ENCODE measurements at places on chromosomes 7 and 10.
A peak's percentile ranks its signal among the peaks of the same experiment; 100 is the strongest.

DNA sequence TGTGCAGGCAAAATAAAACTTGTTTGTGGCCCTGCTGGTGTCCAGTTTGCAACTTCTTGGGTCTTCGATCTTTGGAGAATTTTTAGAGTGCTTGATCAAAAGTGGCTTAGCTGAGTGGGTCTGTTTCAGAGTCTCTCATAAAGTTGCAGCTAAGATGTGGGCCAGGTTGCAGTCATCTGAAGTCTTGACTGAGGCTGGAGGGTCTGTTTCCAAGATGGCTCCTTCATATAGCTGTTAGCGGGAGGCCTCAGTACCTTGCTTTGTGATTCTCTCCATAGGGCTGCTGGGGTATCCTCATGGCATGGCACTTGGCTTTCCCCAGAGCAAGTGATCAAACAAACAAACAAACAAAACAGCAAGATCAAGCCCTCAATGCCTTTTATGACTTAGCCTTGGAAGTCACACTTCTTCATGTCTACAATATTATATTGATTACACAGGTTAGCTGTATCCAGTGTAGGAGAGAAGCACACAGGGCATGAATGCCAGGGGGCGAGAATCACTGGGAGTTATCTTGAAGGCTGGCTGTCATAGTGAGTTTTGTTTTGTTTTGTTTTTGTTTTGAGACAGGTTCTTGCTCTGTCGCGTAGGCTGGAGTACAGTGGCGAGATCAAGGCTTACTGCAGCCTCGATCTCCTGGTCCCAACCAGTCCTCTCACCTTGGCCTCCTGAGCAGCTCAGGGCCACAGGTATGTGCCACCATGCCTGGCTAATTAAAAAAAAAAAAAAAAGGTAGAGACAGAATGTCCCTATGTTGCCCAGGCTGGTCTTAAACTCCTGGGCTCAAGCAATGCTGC is 10.2 kb downstream of the CYP26A1 start:
- DNase-seq, result no peak

DNA sequence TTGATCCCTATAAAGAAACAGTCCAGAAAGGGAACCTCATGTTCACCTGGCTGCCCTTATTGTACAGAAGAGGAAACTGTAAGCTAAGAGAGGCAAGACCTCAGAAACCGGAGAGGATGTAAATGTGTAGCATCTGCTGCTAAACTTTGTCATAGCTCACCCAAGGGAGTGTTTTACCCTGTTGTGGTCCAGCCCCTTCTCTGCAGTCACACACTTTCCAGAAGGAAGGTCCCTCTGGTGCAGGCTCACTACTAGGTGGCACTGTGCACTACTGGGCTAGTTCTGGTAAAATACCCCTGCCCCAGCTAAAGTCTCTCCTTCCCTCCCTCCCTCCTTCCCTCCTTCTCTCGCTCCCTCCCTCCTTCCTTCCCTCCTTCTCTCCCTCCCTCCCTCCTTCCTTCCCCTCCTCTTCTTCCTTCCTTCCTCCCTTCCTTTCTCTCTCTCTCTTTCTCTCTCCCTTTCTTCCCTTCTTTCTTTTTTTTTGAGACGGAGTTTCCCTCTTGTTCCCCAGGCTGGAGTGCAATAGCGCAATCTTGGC is 42.5 kb upstream of the LCOR start:
- DNase-seq, result no peak

DNA sequence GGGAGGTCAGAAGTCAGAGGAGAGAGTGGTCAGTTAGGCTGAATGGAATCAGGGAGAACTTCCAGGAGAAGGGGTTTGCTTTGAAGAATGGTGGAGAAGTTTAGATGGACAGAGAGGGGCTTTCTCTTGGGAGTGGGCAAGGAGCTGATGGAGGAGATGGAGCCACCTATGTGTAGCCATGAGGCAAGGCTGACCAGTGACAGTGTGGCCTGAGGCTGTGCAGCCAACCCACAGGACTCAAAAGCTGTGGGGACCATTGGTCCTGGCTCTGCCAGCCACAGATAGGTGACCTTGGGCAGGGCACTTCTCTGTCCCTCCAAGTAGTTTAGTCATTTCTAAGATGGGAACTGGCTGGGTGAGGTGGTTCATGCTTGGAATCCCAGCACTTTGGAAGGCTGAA is 18.7 kb downstream of the NEURL1 start:
- no peak for DNase-seq

DNA sequence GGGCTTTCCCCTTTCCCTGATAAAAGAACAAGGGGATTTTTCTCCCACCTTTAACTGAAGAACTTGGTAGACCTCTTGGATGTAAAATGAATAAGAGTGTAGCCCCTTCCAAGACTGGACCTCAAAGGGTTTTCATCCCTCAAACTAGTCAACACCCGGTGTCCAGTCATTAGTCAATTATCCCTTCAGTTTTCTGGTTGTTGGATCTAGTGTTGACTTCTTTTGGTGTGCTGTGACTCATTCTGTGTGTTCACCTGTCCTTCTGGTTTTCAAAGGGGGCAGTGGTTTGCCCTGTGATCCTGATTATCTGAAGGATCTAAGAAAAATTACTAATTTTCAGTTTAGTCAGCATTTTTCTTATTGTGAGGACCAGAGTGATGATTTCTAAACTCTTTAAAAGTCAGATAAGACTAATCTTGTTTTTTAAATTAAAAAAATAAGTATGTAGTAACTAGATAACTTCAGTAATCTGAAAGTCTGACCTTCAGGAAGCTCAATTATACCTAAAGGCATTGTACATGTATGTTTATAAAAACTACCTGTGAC is 583.5 kb downstream of the CNTNAP2 start:
- DNase-seq, result no peak

- no peak for DNase-seq
These were observed 37.8 kb downstream of the DPCD start for GRCh38 chr10:101625821-101626412.

- DNase-seq, result no peak
These were observed 97.3 kb upstream of the CTBP2 start for GRCh38 chr10:125257521-125258108.

DNA sequence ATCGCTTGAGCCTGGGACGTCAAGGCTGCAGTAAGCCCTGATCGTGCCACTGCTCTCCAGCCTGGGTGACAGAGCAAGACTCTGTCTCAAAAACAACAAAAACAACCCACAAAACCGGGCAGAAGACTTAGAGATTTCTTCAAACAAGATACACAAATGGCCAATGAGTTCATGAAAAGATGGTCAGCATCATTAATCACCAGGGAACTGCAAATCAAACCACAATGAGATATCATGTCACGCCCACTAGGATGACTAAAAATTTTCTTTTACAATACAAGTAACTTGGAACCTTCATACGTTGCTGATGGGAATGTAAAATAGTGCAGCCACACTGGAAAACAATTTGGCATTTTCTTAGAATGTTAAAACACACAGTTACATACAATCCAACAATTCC is 77.3 kb upstream of the GRID1 start:
- DNase-seq, result no peak

GRCh38 chr7:138097064-138097741 is 20.9 kb downstream of the AKR1D1 start:
- no peak for DNase-seq

DNA sequence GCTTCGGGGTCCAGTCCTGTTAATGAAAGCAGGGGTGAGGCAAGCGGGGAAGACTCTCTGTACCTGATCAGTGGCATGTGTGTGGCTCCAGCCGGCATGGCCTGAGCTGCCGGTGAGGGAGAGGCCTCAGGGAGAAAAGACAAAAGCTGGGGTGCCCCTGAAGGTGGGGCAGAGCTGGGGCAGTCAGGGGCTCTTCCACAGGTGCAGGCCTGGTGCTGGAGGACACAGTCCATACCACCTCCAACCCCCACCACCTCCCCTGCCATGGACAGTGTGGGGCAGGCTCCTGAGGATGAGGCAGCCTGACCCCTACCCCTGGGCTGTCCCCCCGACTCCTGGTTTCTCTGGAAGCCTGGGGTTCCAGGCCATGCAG is 129.5 kb downstream of the LHPP start:
- no peak for DNase-seq

DNA sequence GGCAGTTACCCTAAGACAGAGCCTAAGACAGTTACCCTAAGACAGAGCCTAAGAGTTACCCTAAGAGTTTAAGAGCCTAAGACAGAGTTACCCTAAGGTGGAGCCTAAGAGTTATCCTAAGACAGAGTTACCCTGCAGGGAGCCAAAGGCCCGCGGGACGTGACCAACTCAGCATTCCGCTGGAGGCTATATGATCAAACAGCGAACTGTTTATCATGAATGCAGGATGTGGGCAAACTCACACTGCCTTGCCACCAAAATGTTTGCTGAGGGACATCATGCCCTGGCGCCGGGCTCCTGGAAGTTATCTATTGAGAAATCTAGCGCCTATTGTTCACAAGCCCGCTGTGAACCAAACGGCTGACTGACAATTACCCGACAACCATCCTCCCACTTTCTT is 49.9 kb downstream of the BLVRA start:
- DNase-seq, result no peak

DNA sequence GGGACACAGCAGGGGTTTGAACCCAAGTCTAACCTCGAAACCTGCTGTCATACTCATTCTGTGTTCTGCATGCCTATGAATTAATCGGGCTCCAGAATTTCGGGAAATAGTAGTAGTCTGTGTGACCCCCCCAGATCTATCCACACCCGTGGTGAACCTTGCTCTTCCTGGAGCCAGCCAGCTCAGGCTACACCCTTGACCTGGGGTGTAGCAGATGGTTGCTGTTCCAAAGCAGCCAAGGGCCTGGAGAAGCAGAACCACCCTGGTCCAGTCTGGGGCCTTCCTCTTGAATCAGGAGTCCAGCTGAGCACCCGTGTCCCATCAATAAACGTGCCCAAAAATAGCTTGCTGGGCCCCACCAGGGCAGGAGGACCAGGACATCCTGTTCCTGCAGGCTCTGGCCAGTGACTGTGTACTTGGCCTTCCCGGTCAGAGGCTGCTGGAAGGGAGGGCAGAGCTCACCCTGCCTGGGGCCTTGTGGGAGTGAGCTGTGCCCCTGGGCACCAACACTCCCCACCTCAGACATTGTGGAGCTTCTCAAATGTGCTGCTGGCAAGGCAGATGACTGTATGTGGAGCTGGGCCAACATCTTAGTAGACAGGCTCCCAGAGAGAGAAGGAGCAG is 101.2 kb upstream of the ZNF716 start:
- DNase-seq, result no peak

GRCh38 chr7:134458806-134459698 is at the start of gene AKR1B1:
AKR1B1 (minus strand) TSS chr7:134459100; CDS start chr7:134459062, 38 bp downstream.
- DNase-seq, result peak; percentile 75

- no peak for DNase-seq
These were observed 113.4 kb downstream of the SRI start for GRCh38 chr7:88106434-88106833.

DNA sequence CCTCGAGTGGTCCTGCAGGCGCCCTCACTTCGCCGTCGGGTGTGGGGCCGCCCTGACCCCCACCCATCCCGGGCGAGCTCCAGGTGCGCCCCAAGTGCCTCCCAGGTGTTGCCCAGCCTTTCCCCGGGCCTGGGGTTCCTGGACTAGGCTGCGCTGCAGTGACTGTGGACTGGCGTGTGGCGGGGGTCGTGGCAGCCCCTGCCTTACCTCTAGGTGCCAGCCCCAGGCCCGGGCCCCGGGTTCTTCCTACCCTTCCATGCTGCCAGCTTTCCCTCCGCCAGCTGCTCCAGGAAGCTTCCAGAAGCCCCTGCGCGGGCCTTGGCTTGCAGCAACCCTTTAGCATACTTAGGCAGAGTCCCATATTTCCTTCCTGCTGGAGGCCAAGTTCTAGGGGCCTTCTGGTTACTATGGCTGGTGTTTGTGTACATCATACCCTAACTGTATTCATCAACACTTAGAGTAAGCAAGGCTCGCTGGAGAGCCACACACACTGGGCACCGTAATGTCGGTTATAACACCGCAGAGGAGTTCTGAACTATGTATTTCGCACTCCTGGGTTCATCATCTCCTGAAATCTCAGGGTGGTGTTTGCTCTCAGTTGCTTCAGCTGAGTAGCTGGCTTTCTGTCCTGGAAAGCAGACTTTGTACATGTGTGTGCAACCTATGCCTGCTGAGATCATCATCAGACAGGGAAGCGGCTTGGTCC is 471 bp downstream of the MGMT start:
- no peak for DNase-seq

DNA sequence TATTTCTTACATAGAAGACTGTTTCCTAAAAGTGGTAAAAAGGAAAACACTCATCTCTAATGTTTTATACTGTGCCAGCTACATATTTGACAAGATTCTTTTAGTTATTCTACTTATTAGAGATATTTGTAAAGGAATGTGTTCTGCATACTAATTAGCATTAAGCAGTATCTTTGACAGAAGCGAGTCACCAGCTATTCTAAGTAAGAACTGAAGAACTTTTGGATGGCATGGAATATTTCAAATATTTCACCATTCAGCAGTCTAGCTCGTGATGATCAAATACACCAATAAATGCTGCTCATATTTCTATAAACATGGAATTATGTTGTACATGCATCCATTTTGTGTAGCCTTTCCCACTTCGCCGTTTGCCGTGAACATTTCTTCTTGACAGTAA is 241.6 kb upstream of the TCF7L2 start:
- DNase-seq, result no peak

GRCh38 chr10:99880080-99880835 is 97.8 kb downstream of the ABCC2 start:
- no peak for DNase-seq

GRCh38 chr7:69847921-69848612 is 249.8 kb downstream of the AUTS2 start:
- no peak for DNase-seq

GRCh38 chr10:88913127-88913526 is 33.1 kb downstream of the STAMBPL1 start:
- no peak for DNase-seq

DNA sequence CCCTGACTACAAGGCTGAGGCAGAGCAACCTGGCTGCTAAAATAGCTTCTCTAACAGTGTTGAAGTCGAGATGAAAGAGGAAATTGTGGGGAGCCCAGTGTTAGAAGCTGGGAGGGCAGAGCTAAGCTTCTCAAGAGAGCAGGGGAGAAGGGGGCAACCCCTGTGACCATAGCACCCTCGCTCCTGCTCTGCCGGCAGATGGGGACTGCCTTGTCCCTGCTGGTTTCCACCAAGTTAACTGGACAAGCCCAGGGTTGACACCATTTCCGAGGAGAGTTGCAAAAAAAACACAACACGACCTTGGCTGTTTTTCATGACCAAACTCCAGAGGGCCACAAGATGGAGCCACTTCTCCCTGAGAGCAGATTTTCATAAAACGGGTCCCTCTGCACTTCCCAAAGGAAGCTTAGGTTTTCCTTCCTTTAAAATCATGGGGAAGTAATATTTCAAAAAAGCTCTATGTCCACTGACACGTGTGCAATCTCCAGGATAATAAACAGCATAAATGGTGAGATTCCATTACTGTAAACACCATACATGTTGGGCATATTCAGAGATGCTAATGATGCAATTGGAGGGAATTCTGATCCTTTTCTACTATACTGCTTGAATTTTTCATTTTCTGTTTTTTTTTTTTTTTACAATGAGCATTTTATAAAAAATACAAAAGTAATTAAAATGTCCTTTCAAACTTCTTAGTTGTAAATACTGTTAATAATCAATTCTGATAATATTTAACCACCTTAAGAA is 140.4 kb downstream of the PIP4K2A start:
- DNase-seq, result no peak

DNA sequence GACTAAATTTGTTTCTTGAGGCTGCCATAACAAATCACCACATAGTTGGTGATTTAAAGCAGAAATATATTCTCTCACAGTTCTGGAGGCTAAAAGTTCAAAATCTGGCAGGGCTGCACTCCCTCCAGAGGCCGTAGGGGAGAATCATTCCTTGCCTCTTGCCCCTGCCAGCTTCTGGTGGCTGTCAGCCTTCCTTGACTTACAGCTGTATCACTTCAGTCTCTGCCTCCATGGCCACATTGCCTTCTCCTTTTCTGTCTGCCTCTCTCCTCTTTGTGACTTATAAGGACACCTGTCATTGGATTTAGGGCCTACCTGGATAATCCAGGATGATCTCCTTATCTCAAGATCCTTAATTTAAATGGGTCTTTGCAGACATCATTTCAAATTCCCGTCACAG is 5.8 kb upstream of the LRRC4 start:
- DNase-seq, result no peak

Measured in stimulated activated CD8-positive, alpha-beta memory T cell treated with anti-CD3 and anti-CD28 coated beads, Interleukin-15, amount 100 ng/mL, for 4 hours (primary cell).